ENCODE measurements at places on chromosomes 12 and 14.

GRCh38 chr14:103731916-103732867, 16.6 kb downstream of the ZFYVE21 start:
- DNase-seq, result no peak

- no peak for DNase-seq
Measured at GRCh38 chr14:92917041-92917940, 5.7 kb upstream of the CHGA start.

DNA sequence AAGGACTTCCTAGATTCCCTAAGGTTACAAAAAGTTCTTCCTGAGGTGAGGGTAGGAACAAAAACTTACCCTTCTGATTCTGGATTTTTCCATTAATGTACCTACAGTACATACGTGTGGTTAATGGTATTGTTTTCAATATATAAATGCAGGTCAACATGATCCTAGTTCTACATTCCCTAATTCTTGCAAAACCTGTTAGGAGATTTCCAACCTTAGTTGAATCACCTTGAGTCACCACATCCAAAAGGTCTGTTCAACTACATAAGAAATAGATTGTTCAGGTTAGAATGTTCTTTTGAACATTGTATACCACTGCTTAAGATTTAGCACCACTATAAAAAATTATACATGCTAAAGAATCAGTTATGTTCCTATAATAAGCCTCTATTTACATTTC, 118.9 kb downstream of the GARIN6 start:
- DNase-seq, result no peak

GRCh38 chr14:100341301-100342031, 18.3 kb downstream of the SLC25A47 start:
- DNase-seq, result no peak

DNA sequence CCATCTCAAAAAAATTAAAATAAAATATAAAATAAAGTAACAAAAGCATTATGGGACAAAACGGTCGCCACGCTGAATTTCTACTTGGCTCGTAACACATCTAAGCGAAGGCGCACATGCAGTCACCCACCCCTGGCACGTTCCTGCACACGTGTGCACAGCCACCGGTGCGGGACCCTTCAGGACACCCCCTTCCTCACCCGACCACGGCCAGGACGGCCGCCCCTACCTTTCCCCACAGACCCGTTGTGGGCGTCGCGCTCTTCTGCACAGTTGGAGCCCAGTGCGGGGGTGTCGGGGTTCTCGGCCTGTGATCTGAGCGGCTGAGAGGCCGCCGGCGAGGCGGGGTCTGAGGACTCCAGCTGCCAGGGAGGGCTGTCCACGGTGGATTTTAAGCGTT, 44.4 kb upstream of the GPR68 start:
- DNase-seq, result no peak
